PC-9 (cell line): ENCODE measurements at places on chromosomes 5 and 9.

DNA sequence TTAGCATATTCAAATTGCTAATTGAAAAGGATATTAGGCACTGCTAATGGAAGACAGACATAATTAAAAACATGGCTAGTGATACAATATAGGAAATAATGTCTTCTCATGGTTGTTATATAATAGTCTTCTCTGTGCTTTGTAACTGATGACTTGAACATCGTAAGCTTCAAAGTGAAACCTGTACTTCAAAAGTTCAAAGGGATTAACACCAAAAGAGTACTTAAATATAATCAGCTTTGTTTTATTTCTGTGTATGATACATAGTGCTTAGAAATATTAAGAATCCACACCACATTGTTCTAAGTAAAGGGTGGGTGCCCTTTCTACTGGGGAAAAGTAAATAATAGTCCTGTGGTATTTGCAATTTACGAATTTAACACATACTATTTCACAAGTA is 75.4 kb upstream of the ITGA1 start:
- no peak for DNase-seq

DNA sequence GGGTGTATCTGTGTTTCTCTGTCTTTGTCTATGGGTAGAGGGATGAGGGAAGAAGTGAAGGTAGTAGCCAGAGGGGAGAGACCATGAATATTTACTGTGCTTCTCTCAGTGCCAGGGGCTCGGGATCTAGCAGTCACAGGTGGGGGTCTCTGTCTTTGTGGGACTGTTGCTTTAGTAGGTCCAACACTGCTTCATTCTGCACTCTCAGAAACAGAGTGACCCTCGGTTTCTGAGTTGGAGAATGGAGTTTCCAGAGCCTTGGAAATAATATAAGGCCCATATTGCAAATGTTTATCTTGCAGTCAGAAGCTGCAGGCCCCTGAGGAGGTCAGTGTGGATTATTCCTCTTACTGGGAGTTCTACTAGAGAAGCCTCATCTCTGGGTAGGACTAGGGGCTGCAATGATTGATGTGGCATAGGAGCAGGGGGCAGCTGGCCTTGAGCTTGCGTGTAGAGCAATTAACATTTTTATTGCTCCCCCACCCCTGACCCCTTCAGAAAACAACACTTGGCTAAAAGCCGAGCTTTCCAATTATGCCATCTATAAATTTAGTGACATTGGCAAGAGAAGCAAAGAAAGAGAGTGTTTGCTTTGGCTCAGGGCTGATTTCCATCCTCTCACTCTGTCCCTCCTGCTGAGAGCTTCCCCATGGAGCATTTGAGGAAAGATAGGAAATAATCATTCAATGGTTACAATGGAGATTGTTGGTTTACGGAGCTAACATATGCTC is 55.0 kb upstream of the TRPC7 start:
- no peak for DNase-seq

DNA sequence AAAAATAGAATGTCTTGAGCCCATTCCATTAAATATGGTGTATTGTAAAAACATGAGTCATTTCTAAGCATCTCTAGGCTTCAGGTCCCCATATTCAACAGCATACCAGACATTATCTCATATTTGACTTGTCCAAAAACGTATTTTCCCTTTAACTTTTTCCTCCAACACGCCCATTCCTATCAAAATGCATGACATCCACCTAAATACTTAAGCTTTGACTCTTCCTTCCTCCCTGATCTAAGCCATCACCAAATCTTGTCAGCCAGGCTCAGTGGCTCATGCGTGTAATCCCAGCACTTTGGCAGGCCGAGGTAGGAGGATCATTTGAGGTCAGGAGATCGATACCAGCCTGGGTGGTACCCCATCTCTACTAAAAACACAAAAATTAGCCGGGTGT is 23.9 kb downstream of the VCP start:
- DNase-seq, result no peak

DNA sequence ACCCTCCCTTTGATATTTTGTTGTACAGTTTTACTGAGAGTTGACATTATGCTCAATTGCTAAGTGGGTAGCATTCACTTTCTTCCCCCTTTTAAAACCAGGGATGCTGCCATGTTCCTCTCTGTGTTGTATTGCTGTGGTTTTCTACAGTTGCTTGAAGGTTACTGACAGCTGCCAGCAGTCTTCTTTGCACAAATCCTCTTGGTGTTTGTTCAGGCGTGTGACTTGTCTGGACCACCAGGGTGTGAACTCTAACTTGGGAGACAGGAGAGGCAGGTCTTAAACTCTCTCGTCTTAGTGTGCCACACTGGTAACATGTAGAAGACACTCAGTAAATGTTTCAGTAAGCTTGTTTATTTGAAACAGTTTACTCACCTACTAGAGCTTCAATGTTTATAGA is 25.1 kb downstream of the SLC44A1 start:
- no peak for DNase-seq

DNA sequence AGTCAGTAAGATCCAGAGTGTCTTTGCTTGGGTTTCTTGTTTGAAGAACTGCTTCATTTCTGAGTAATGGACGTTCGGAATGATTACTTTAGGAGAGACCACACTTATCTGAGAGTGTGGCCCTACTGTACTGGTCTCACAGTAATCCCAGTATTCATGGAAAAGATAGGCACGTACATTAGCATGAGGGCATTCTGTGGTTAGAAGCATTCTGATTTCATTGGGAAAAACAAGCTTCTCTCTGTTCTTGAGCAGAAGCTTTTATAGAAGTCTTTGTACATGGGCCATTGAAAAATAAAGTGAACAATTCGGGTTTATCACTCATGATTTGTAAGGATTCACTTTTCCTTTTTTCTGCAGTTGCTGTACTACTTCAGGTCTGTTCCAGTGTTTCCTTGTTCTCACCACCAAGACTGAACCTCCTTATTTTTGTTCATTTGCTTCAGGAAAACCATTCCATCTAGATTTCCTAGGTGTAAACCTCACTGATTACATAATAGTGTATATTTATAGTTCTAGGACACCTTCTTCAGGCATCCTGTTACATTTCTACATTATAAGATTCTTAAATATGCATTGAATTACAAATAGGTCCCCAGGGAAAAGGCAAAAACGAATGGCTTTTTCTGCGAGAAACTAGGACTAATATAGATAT is 10.1 kb downstream of the TGFBR1 start:
- no peak for DNase-seq

GRCh38 chr5:41087461-41087860 is 16.3 kb upstream of the MROH2B start:
- no peak for DNase-seq

GRCh38 chr9:68995776-68996175 is 18.1 kb downstream of the PRKACG start:
- no peak for DNase-seq

GRCh38 chr5:137708796-137709559 is 26.9 kb downstream of the KLHL3 start:
- no peak for DNase-seq

GRCh38 chr5:80629281-80629680 is 25.2 kb upstream of the MSH3 start:
- DNase-seq, result no peak

GRCh38 chr9:38026021-38026809 is 42.8 kb downstream of the SHB start:
- peak; percentile 61 for DNase-seq

DNA sequence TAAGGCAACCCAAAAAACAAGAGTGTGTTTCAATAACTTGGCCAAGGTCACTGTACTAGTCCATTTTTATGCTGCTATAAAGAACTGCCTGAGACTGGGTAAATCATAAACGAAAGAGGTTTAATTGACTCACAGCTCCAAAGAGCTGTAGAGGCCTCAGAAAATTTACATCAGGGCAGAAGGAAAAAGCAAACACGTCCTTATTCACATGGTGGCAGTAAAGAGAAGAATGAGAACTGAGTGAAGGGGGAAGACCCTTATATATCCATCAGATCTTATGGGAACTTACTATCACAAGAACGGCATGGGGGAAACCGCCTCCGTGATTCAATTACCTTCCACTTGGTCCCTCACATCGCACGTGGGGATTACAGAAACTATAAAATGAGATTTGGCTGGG is 64.3 kb upstream of the CAMK4 start:
- no peak for DNase-seq

DNA sequence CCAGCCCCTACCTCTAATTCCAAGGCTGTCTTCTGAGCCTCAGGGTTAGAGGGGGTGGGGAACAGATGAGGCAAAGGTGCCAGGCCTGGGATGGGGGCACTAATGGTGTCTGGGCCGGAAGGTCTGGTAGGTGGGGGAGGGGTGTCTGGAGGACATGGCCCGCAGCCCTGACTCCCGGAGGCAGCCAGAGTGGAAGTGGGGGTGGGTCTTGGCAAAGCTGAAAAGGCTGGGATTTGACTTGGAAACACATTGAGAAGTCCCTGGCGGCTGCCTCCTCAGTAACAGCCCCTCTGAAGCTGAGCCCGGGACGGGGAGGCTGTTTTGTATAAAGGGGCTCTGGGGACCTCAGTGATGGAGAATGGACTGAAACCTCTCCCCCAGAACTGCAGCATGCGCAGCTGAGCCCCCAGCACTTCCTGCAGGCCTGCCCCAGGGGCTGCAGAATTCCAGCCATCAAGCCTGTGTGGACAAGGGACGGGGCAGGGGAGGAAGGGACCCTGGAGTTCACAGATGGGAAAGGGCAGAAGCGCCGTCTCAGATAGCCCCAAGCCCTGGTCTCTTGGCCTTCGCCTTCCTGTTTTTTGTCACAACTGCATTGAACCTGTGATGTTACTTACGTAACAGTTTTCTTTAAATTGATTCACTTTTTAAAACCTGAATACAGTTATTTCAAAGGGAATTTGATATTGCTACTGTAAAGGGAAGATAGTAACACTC is 49.3 kb upstream of the SYNPO start:
- no peak for DNase-seq

- peak; percentile 81 for DNase-seq
Measured at GRCh38 chr9:127388037-127388855, 8.7 kb upstream of the SLC2A8 start.

DNA sequence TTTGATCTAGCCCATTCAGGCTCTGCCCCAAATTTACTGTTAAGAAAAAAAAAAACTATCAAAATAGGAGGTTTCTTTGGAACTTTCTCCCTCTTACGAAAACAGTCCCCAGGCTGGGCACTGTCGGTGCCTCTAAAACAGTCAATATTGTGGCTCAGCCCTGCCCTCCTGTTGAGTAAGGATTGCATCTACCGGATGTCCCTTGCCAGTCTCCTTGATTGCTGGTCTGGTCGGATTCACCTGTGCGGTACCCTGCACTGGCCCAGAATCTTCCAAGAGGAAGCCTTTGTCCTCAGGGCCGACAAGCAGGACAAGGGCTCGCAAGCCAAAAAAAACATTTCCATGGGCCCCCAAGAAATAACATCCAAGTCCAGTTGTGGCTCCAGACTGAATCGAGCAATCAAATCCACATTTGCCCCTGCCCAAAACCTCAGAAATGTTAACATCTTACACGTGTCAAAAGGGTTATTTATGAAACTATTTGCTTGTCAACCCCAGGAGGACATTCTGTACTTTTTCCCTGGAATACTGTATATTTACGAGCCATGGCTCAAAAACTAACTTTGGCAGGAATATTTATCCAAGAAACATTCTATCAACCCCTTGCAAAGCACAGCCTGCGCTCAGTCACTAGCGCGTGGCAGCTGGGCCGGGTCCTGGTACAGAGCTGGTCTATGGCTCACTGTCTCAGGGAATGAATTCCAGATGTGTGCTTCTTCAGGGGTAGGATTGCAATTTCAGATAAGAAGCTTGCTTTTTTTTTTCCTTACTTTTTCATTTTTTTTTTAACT is 129.2 kb upstream of the ADRA1B start:
- no peak for DNase-seq

- DNase-seq, result no peak
Measured at GRCh38 chr5:11177999-11178711, 417.1 kb upstream of the DAP start.

- DNase-seq, result no peak
Measured at GRCh38 chr5:143606043-143606752, 202.7 kb upstream of the NR3C1 start.

DNA sequence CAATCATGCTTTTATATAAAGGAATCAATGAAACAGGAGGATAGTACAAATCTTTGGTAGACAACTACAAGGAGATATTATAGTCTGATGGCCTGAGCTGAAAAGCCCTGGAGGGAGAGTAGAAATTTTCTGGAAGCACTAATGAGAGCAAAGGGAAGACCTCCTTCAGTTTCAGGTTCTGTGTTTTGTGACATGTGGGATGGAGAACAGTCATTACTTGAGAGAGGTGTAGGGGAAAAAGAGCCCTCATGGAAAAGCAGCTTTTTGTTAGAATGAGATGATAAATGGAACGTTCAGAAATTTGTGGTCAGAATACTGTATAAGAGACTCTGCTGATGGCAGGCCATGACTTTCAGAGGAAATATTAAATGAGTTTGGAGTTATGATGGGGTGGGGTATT is 360.6 kb upstream of the MEF2C start:
- DNase-seq, result no peak

GRCh38 chr9:16775330-16775729 is 95.1 kb downstream of the BNC2 start:
- DNase-seq, result no peak

DNA sequence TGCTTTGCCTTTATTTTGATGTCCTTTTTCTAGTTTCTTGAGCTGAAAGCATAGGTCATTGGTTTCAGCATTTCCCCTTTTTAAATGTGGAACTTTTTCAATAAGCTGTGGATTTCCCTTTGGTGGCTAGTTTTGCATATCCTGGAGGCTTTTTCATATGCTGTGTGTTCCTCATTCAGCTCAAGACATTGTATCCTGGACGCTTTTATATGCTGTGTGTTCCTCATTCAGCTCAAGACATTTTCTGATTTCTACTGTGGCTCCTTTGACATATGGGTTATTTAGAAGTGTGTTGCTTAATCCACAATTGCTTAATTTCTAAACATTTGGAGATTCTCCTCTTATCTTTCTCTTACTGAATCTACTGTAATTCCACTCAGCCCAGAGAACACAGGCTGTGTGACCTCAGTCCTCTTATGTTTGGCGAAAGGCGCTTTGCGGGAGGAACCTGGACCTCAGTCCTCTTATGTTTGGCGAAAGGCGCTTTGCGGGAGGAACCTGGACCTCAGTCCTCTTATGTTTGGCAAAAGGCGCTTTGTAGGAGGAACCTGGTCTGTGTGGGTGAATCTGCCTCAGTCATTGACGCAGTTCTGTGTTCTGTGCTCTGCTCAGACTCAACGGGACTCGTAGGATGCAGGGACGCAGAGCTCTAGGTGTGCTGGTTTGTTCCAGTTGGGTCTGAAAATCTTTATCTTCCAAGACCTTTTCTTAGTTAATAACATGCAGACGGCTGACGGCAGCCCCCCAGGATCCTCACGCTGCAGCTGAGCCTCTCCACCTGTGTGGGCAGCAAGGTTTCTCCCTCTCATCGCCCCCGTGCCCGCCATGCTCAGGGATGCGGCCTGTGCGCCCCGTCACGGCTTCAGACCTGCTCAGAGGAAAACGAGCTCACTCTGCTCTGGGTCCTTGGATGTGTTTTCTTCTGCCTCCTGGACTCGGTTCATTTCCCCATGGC is 6.0 kb upstream of the SLC9A3 start:
- no peak for DNase-seq

DNA sequence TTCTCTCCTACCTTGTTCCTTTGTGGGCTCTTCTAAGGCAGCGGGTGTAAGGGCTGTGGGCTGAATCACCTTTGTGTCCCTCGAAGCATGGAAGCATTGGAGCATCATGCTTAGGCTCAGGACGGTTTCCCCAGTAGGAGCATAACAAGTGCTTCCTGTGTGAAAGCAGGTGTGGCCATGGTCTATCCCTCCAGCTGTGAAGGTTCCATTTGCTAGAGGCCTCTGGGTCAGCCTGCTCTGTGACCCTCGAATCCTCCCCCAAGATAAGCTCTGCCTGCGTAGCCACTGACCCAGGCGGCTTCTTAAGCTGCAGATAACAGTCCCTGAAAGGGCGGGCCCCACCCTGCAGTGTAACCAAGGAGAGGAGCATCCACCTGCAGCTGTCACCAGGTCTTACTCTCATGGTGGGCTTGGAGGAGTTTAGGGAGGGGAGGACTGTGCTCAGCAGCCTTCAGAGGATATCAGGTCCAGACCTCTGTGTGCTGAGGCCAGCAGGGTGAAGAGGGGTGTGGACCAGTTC is 8.4 kb upstream of the NDST1 start:
- no peak for DNase-seq
